Activated T-helper 17 cell treated with anti-CD3 and anti-CD28 coated beads, Interleukin-2, amount 50 U/mL, for 72 hours (primary cell): ENCODE measurements at places on chromosomes 11 and 22. TPM values are rescaled to one million over a fixed set of nuclear protein-coding genes. Genes with fewer than 3 reads are reported as not detected.
A peak's percentile ranks its signal among the peaks of the same experiment; 100 is the strongest.

GRCh38 chr22:19905347-19906276 lies 36.0 kb upstream of the COMT start:
- no peak for ATAC-seq

GLYATL1 gene
- total RNA-seq: not detected

- no peak for ATAC-seq
Measured at GRCh38 chr22:29012101-29012433, 49.6 kb downstream of the C22orf31 start.

DNA sequence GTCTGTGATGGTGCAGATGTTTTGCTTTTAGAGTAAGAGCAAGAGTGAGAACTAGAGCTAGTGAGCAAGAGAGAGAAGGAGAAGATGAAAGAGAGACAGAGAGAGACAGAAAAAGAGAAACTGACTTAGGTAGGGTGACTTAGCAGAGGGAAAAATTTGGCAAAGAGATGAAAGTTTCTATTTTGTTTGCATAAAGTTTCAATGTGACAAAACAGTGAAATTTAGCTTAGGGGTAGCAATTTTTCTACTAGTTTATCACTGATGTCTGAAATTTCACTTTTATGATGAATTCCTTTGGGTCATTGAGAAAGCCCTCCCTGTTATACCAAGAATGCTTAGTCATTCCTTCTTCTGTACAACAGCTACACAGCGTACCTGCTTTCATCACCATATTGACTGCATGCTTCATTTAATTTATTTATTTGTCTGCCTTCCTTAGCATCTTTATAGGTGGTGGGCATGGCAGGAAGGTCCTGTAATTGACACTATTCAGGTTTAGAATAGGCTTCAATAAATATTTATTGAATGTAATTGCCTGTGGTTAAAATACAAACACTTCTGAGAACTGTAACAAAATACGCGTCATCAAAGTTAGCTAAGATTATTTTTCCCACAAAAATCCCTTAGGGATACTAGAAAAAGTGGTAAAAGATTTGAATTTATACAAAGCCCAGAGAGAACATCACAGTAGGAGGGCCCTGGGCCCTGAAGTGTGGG lies 19.9 kb upstream of the CTSC start:
- ATAC-seq: peak; percentile 95

DNA sequence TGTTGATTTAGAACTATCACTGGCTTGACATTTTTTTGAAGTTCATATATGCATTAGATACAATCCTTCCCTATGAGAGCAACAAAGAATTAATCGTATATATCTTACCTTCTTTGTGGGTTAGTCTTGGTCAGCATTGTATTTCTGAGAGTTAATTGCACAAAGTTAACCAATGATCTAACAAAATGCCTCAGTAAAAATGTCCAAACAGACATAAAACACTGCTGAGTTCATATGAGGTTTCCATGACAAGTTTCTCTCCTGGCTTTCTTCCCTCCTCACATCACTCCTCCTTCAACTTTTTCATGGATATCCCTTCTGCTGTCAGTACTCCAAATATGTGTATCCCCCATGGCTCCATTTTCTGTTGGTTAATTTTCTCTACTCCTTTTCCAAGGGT lies 9.0 kb downstream of the MAP6 start:
- no peak for ATAC-seq

MS4A4A gene
- not detected for total RNA-seq

DNA sequence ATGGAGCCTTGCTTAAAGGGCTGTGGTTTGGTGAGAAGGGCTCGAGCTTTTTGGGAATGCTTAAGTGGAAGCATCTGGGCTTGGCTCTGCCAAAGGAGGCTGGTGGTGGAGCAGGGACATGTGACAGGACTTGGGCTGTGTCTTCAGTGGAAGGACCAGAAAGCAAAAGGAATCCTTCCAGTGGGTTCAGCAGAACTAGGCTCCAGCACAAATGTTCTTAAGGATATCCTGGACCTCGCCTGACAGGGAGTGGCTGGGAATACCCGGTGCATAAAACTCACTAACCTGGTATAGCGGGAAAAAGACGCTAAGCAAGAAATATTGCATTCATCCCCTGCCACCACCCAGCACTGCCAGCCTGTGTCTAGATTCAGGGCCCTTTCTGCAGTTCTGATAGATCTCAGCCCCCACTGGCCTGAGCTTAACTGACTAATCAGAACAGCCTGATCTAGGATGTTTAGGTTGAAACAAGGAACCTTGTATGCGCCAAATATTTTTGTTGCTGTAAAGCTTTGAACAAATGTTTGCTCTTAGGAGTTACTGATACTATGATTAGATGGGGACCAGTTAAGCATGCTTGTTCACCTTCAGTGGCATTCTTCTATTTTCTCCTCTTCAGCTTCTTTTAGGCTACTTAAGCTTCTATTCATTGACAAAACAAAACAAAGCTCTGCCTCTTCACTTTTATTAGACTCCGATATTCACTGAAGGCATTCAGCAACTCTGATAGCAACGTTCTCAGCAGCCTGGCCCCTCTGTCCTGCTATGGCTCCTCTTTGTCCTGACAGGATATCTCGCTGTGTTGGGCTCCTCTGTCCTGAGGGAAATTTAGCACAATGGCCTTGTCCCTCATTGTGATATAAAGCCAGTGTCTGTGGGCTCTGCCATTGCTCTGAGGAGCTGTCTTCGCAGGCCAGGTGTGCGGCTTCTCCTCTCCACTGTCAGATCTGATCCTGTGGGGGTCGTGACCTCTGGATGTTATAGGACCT lies 25.0 kb downstream of the PPFIBP2 start:
- ATAC-seq: no peak

DNA sequence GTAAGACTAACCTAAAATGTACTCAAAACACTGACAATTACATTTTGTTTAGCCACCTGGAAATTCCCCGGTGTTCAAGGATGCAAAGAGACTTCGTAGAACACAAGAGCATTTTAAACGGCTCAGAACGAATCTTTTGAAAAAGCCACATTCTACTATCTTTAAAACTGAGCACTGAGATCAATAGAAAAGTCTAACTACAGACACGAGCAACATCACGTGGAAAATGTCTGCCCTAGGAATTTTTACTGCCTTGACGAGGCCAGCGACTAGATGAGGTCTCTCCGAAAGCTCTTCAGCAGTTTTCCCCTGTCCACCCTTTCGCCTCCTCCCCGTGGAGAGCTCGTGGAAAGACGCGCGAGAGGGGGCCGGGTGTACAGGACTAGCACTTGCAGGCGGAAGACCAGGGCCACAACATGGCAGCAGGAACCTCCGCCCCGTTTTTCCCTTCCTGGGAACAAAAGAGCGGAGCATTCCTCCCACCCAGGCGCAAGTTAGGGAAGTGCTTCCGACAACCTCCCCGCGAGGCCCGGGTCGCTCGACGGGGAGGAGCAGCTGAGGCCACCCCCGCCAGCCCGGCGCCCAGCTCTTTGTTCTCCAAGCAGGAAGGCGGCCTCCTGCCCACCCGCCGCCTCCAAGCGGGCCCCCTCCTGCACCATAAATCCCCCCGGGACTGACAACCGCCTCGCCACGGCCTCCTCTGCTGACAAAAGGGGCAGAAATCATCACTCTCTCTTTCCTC lies 1.1 kb downstream of the EIF4G2 start:
- no peak for ATAC-seq

GRCh38 chr11:7536100-7536499 lies 22.3 kb downstream of the PPFIBP2 start:
- ATAC-seq: no peak

BBS1 gene
- 16.4 TPM for total RNA-seq

PTPMT1 gene
- 17.8 TPM for total RNA-seq

DNA sequence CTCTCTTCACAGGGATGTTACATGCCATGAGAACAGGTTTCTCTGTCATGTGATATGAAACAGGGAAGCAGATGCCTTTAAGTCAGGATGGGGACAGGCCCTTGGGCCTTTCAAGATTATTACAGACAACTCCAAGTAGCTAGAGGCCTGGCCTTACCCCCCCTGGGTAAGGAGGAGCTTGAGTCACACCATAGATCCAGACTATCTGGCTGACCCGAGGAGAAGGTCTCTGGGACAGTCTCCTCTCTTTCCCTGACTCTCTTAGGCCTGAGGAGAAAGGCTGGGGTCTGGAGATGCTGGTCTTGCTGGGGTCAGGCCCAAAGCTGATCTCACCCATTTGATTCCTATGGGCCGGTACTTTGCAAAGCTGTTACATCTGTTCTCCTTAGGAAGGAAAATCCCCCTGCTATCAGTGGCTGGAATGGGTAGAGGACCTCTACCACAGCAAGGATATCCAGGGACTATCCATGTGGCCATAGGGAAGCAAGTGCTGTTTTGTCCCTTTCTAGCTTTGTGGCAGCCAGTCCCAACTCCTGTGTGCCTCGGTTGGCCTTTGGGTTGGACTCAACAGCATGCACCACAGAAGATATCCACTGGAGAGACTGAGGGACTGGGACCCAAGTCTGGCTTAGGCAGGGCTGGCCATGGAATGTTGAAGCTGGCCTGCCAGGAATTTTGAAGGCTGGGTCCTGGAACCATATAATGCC lies 25.2 kb downstream of the RELT start:
- ATAC-seq: no peak

- no peak for ATAC-seq
Measured at GRCh38 chr11:111978028-111978771, 41.1 kb downstream of the DIXDC1 start.

DNA sequence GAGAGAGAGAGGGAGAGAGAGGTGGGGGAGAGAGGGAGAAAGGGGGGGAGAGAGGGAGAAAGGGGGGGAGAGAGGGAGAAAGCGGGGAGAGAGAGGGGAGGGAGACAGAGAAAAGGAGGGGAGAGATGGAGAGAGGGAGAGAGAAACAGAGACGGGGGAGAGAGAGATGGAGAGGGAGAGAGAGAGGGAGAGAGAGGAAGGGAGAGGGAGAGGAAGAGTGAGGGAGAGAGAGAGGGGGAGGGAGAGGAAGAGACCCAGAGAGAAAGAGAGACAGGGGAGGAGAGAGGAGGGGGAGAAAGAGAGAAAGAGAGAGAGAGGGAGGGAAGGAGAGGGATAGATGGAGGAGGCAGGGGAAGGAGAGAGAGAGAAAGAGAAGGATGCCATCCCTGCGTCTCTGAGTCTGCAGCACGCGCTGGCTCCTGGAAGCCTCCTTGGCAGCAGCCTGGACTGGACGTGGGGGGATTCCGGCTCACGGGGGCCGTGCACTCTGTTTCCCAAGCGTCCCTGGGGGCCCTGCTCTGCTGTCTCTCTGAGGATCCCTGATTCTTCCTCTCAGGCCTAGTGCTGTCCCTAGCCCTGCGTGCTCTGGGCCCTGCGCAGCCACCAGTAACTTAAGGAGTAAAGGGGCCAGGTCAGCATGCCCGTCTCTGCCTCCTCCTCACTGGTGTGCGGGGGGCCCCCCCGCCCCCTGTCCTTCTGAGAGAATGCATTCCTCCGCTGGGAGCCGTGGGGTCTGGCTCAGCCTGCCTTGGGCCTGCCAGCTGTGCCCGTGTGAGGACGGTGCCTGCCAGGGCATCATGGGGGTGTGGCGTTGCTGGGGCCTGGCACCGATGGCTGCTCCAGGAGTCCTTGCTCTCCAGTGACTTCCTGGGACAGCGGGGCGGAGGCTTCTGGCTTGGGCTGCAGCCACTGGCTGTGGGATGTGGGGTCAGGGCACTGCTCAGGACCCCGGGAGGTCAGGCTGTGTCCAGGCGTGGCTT lies 429.5 kb downstream of the TBC1D22A start:
- ATAC-seq: peak; percentile 5

DNA sequence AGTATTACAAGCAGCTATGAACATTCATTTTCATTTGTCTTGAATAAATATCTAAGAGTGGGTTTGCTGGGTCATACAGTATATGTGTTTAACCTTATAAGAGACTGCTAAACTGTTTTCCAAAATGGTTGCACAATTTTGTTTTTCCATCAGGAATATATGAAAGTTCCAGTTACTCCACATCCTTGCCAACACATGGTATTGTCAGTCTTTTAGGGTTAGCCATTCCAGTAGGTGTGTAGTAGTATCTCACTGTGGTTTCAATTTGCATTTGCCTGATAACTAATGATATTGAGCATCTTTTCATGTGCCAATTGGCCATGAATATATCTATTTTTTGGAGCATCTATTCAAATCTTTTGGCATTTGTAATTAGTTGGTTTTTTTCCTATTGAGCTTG lies 7.7 kb upstream of the CCDC83 start:
- no peak for ATAC-seq

DNA sequence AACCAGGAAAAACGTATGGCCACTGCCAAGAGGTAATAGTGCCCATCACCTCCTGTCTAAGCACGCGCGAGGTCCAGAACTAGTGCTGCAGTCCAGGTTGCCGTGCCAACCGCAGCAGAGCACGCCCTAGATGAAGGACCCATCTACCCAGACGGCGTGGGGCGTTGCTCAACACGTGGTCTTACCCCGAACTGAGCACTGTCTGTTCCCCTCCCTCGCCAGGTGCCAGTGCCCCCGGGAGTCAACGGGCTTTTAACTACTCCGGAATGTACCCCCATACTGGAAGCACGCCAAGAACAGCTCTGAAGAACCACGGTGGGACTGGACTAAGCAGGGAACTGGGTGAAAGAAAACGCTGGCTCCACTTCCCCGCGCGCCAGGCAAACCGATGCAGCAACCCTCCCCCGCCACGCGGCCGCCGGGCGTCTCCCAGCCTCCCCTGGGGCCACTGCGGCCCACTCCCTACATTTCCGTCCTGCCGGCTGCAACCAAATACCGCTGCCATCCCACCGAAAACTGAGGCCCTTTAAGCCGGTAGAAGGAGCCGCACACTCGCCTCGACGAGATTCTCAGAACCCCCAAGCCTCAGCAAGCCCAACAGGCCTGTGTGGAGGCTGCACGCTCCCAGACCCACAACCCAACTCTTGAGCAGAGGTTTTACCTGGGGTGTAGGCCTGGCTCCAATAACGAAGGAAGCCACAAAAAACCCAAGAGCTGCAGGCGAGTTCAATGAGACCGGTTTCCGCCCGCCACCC lies at the start of gene HSPA8:
HSPA8 (minus strand) TSS at position 734 of the 755 bp plus-strand sequence. CDS start 812 bp downstream, outside the sequence.
- ATAC-seq: peak; percentile 0

DNA sequence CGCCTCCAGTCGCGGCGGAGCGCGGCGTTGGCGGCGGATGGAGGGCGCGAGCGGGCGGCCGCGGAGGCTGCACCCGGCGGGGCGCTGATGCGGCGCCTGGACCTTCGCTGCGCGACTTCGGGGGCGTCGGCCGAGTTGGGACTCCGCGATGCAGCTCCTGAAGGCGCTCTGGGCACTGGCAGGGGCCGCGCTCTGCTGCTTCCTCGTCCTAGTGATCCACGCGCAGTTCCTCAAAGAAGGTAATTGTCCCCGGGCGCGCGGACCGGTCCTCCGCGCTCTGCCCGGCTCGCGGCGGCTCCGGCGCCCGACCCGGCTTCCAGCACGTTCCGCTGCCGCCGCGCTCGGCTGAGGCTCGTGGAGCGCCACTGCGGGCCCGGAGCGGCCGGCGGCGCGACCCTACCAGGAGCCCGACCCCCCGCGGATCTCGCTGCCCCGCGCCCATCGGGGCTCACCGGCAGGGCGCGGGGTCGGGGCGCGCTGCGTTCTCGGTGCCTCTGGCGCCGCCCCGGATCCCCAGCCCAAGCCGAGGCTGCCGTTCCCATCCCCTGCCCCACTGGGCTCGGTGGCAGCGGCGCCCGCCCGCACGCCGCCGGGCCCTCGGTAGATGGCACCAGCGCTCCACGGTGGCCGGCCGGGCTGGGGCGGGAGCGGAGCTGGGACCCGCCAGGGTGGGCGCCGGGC lies 1251.2 kb downstream of the BRD1 start:
- ATAC-seq: no peak

PRODH gene
- total RNA-seq: 1.1 TPM
